ENCODE measurements at places on chromosomes 13 and 19.

GRCh38 chr13:43698009-43698408 is 88.8 kb downstream of the ENOX1 start:
- DNase-seq: no peak

GRCh38 chr13:60244381-60244780 is 80.7 kb upstream of the DIAPH3 start:
- no peak for DNase-seq

GRCh38 chr19:1151037-1151724 is 22.9 kb downstream of the SBNO2 start:
- no peak for DNase-seq

DNA sequence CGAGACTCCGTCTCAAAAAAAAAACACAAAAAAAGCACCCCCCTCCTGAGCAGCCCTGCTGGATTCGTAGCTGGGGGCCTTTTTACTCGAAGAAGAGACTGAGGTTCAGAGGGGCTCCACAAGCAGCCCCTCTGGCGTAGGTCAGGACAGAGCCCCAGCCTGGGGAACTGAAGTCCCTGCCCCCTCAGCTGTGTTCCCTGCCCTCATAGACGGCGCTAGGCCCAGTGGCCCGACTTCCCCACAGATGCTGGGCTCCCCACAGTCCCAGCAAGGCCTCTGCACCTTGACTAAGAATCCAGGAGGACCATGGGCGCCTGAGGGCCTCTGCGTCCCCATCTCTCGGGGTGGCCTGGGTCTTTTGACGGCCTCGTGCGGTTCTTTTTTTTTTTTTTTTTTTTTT is 1.1 kb upstream of the MISP start:
- DNase-seq: no peak

DNA sequence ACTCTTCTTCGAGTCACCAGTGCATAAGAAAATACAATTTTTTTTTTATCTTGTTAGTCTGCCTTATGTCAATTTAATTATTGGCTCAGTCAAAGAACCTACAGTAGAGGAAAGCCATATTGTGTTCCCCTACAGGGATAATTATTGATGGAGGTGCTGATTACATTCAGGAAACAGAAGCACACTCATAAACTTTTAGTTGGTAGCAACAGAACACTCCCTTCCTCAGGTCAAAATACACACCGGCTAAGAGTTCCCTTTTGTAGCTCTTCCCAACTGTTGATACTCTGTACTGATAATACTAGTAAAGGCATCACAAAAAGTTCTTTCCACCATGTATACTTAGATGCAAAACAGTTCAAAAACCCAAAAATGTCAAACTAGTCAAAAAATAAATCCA is 18.4 kb downstream of the FOXO1 start:
- DNase-seq: no peak

DNA sequence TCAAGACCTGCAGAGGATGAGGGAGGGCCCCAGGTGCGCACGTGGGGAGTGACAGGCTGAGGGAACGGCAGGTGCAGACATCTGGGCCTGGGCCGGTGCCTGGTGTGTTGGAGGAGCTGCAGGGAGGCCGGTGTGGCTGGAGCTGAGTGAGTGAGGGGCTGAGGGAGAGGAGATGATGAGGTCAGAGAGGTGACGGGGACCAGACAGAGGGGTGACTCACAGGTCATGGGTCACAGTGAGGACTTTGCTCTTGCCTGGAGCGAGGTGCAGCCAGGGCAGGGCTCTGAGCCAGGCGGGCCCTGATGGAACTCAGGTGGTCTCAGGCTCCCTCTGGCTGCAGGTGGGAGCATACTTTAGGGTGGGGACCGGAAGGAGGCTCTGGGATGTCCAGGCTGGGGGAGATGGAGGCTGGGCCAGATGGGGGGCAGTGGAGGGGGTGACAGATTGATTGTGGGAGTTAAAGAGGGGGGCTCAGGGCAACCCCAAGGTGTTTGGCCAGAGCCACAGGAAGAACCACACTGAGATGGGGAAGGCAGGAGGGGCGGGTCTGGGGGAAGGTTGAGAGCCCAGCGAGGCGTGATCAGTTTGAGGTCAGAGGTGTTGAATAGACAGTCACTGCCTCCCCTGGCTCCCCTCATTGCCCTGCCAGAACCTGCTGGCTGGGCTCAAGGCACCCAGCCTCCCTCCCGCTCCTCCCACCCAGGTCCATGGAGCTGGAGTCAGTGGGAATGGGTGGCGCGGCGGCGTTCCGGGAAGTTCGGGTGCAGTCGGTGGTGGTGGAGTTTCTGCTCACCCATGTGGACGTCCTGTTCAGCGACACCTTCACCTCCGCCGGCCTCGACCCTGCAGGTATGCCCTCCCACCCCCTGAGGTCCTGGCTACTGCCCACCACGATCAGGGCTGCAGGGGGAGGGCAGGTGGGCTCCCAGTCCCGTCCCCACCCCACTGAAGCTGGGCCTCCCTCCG is 8.4 kb downstream of the ARHGAP33 start:
- DNase-seq: no peak

Data from activated CD4-positive, CD25-positive, alpha-beta regulatory T cell (primary cell).